Kidney (tissue), 22 donors: ENCODE measurements at places on chromosomes 6 and 20. TPM values are rescaled to one million over a fixed set of nuclear protein-coding genes. Genes with fewer than 3 reads are reported as not detected.

Gene MTG2
- 45.2 TPM for polyA plus RNA-seq

Gene THBS2
- polyA plus RNA-seq: 2.7 TPM

Gene ZNF451
- 7.8 TPM for polyA plus RNA-seq

Gene NRSN1
- not detected for polyA plus RNA-seq

Gene CLPSL1
- not detected for polyA plus RNA-seq

Gene WTAP
- 63.5 TPM for polyA plus RNA-seq

Gene TBC1D7
- 39.4 TPM for polyA plus RNA-seq

Gene RIPOR2
- polyA plus RNA-seq: 1.7 TPM

Gene NELFCD
- polyA plus RNA-seq: 63.4 TPM

Gene TFAP2A
- 10.1 TPM for polyA plus RNA-seq

Gene LAMA4
- 5.6 TPM for polyA plus RNA-seq

Gene NFATC2
- 0.73 TPM for polyA plus RNA-seq

Gene OXT
- 10.8 TPM for polyA plus RNA-seq

Gene SLC35D3
- not detected for polyA plus RNA-seq

Gene SAMD5
- 11.1 TPM for polyA plus RNA-seq

Gene CAPN11
- polyA plus RNA-seq: 0.39 TPM

Gene MED23
- 7.7 TPM for polyA plus RNA-seq

Gene DUSP15
- polyA plus RNA-seq: 143 TPM

Gene CST7
- polyA plus RNA-seq: 1.4 TPM

Gene PMEPA1
- polyA plus RNA-seq: 12.9 TPM

Gene SKIC2
- polyA plus RNA-seq: 55.0 TPM

Gene REV3L
- polyA plus RNA-seq: 4.4 TPM

Gene TMEM244
- not detected for polyA plus RNA-seq

Gene TAAR2
- not detected for polyA plus RNA-seq

Gene ATRN
- polyA plus RNA-seq: 15.7 TPM

Gene HAO1
- 0.86 TPM for polyA plus RNA-seq

Gene PRKN
- 8.6 TPM for polyA plus RNA-seq

Gene FOXS1
- 9.8 TPM for polyA plus RNA-seq

Gene CSTF1
- 16.2 TPM for polyA plus RNA-seq

Gene SLC13A3
- 241 TPM for polyA plus RNA-seq

Gene HSPA1A
- polyA plus RNA-seq: 209 TPM

Gene MYLIP
- 27.1 TPM for polyA plus RNA-seq

Gene DOK5
- polyA plus RNA-seq: 4.8 TPM

Gene GPSM3
- polyA plus RNA-seq: 6.2 TPM

Gene TCF21
- 28.8 TPM for polyA plus RNA-seq

Gene IYD
- polyA plus RNA-seq: 6.0 TPM

Gene BFSP1
- 2.1 TPM for polyA plus RNA-seq

Gene BPIFB2
- not detected for polyA plus RNA-seq

Gene TSPO2
- 0.88 TPM for polyA plus RNA-seq

Gene FKBP1A
- polyA plus RNA-seq: 260 TPM

Gene SNX9
- 25.2 TPM for polyA plus RNA-seq

Gene VSTM2L
- polyA plus RNA-seq: 2.8 TPM
